B cell (primary cell): ENCODE measurements at places on chromosomes 4 and X. TPM values are rescaled to one million over a fixed set of nuclear protein-coding genes. Genes with fewer than 3 reads are reported as not detected.

Gene KLHL34
- total RNA-seq: 0.59 and 0.80 TPM in 2 replicates

Gene ZNF185
- 0.89 and 1.7 TPM in 2 replicates for total RNA-seq

Gene PAGE1
- total RNA-seq: not detected in 2 replicates

Gene NOP14
- 27.1 and 30.4 TPM in 2 replicates for total RNA-seq

Gene COL25A1
- total RNA-seq: not detected in 2 replicates

Gene FAM13A
- 2.1 and 3.4 TPM in 2 replicates for total RNA-seq

DNA sequence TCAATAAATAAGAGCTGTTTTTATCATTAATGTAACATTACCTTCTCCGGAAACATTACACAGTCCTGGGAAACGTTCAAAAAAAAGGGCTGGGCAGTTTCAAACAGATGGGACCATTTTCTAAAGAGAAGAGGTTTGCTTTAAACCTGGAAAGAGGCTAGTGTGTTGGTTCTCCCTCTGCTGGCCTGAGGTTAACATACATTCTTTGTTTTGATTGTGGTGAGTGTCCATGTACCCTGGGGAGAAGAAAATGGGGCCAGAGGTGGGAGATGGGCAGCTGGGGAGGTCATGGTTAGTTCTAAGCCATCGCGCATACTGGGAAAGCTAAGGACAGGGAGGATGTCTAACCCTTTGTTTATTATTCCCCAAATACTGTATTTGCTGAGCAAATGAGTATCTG is 194.7 kb downstream of the CPEB2 start:
- DNase-seq: no peak

GRCh38 chr4:7620086-7620813 is 185.5 kb upstream of the PSAPL1 start:
- no peak for DNase-seq

- DNase-seq: no peak
Measured at GRCh38 chrX:17456526-17456925, 81.5 kb downstream of the NHS start.

- DNase-seq: no peak
Measured at GRCh38 chr4:147307896-147308674, 172.8 kb upstream of the EDNRA start.

DNA sequence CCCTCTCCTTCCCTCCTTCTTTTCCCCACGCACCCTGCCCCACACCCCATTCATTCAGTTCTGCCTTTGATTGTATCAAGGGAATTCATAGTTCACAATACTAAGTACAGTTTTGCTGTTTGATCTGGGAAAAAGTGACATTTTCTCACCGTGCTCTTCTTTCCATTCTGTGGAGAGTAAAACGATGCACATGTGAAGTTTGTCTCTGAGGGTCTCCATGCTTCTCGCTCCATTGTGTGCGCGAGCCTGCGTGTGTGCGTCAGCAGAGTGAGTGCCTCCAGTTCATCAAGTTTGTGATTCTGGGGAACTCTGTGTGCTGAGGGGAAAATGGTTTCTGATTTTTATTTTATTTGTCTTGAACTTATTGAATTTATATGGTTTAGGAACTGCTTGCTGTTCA is 1.9 kb downstream of the STK26 start:
- DNase-seq: peak; percentile 4

DNA sequence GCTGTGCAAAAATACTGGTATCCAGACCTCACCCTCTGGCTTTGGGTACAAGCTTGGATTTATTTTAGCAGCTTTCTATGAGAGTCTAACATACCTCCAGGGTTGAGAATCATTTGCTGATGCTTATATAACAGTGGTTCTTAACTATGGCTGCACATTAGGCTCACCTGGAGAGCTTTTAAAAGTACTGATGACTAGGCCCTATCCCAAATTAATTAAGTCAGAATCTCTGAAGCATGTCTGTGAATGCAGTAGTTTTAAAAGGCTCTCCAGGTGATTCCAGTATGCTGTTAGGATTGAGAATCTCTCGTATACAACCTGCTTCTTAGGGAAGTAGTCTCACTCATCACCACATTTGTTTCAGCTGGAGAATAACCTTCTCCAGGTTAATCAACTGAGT is 99.2 kb downstream of the PDHA2 start:
- no peak for DNase-seq

DNA sequence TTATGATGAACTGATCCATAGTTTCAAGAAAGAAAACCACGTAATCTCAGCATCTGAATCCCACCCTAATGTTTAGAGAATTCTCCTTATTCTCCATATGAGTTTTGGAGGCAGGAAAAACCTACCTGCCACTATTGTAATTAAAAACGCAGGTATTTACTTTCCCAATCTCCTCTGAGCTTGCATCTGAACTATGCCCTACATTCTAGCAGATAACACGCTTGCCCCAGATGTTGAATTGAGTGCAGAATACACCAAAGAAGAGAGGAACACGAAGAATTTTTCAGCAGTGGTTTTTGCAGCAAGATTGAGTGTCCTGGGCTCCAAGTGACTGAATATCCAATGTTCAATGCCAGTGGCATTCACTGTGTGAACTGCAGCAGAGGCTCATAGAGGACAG is 182.4 kb downstream of the COX18 start:
- no peak for DNase-seq

- no peak for DNase-seq
Measured at GRCh38 chr4:27947302-27947701, 1086.7 kb downstream of the STIM2 start.

DNA sequence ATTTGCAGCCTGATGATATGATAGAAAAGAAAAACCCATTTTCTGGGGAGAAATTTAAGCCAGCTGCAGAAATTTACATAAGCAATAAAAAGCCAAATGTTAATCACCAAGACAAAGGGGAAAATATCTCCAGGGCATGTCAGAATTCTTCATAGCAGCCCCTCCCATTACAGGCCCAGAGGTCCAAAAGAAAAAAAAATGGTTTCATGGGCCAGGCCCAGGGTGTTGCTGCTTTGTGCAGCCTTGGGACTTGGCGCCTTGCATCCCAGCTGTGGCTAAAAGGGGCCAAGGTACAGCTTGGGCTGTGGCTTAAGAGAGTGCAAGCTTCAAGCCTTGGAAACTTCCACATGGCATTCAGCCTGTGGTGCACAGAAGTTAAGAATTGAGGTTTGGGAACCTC is 97.9 kb upstream of the CDX4 start:
- no peak for DNase-seq

DNA sequence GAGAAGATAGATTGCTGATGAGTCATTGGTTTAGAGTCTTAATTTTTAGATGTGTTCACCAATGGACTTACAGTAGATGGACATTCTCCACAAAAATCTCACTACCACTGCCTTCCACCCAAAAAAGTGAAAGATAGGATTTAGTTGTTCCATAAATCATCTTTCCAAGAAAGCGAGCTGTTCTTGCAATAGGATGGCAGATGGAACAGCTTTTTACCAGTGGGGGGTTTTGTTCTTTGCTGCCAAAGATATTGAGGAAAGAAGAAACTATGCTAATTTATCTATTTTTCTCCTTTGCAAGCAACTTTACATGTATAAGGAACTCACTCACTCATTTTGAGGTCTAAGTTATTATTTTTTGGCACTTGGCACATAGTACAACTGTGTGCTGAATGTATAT is 109.5 kb downstream of the ADGRL3 start:
- DNase-seq: no peak
